Upper lobe of left lung (tissue), 6 donors: ENCODE measurements at places on chromosomes 1 and 21. TPM values are rescaled to one million over a fixed set of nuclear protein-coding genes. Genes with fewer than 3 reads are reported as not detected.

DNA sequence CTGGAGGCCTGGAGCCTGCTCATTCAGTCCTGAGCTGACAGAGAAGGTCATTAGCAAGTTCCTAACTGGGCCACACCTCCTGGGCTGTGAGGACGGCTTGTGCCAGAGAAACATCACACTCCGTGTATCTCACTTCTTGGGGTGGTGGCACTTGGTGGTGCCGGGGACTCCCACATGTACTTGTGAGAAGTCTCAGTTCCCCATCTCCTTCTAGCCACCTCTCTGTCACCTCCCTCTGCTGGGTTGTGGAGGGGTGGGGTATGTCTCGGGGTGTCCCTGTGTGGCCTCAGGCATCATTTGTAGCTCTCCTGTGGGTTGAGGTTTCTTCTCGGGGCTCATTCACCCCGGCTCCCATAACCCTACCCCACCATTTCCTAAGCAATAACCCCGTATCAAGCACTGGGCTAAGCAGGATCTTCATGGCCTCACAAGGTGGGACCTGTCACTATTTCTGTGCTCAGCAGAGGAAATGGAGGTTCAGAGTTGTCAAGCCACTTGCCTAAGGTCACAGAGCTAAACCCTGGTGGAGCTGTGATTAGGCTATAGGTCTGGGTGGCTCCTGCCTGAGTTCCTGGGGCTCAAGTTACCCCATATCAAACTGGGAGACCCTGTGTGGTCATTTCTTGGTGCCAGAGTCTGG, 62.5 kb downstream of the UBIAD1 start:
- H3K27me3 ChIP-seq: no peaks in the 10 kb centered on the region
- H3K36me3 ChIP-seq: no peaks in the 10 kb centered on the region
- H3K27ac ChIP-seq: no peak overlapping the region
- no peaks in the 10 kb centered on the region for H3K4me1 ChIP-seq
- H3K4me3 ChIP-seq: no peak overlapping the region

- H3K27me3 ChIP-seq: no peaks in the 10 kb centered on the region
- no peak overlapping the region for H3K27ac ChIP-seq
- H3K36me3 ChIP-seq: no peaks in the 10 kb centered on the region
Measured at GRCh38 chr1:30489737-30490389, 233.5 kb downstream of the MATN1 start.

- peaks cover 77% of the 10 kb centered on the region for H3K4me1 ChIP-seq
- H3K36me3 ChIP-seq: peaks cover 16% of the 10 kb centered on the region
- H3K27me3 ChIP-seq: no peaks in the 10 kb centered on the region
- peak overlapping the region; percentile 95 for H3K27ac ChIP-seq
- H3K4me3 ChIP-seq: no peak overlapping the region
Measured at GRCh38 chr1:156128308-156128653, 13.8 kb downstream of the LMNA start.

DNA sequence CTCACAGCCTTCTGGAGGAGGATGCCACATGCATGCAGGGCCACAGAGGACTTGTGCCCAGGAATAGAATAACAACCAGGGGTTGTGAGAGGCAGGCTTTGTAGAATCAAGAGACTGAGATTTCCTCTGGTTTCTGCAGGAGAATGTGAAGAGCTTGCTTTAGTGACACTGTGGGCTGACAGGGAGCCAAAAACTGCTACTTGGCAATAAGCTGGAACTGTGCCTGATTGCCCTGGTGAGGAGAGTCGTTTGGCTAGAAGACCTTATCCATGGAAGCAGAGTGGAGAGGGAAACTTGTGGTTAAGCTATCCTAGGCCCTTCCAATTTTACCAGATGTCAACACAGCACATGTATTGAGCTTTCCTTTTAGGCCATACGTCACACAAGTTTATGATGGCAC, 902.1 kb downstream of the MRPL39 start:
- no peak for DNase-seq
- no peak overlapping the region for H3K27ac ChIP-seq
- H3K4me3 ChIP-seq: no peak overlapping the region
- H3K27me3 ChIP-seq: no peaks in the 10 kb centered on the region
- no peaks in the 10 kb centered on the region for H3K4me1 ChIP-seq

DNA sequence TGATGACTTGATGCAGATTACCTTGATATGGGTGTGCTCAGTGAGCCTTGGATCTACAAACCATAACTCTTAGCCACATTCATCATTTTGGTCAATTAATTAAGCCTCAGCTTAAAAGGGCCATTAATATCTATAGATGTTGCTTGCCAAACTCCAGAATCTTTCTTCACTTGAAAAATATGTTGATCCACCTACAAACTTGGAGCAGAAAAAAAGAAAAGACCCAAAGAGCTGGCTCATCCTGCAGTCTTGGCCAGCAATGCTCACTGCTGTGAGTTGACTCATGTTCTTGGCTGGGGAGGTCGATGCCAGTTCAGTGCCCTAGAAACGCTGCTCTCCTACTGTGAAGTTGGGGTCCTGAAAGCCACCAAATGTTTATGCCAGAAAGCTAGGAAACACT, 75.4 kb downstream of the DPT start:
- H3K27ac ChIP-seq: no peak overlapping the region
- no peak for DNase-seq
- H3K36me3 ChIP-seq: no peaks in the 10 kb centered on the region
- H3K27me3 ChIP-seq: no peaks in the 10 kb centered on the region

DNA sequence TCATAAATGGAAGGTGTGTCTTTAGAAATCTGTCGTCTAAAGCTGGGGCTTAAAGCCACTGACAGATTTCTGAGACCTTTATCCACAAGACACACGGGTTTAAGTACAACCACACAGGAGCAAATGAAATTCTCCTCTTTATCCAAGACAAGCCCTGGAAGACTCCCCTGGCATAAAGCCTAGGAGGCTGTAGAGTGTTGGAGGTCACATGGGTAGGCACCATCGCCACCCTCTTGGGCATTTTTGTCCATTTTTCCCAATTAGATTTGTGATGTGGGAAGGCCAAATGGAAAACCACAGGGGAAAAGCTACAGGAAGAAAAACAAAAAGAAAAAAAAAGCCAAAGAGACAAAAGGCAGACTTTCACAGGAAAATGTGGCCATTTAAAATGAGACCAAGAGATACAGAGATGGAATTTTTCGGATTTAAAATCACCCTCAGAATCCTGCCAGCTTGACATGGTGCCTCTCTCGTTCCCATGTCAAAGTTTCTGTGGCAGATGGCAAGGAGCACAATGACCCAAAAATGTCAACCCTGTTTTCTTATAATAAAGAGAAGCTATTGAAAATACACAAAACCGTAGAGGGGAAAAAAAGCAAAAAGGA, 91.9 kb downstream of the PLD5 start:
- H3K36me3 ChIP-seq: no peaks in the 10 kb centered on the region
- H3K4me3 ChIP-seq: no peak overlapping the region
- DNase-seq: no peak
- no peaks in the 10 kb centered on the region for H3K27me3 ChIP-seq

GRCh38 chr21:27077501-27077900, 110.6 kb upstream of the ADAMTS5 start:
- no peaks in the 10 kb centered on the region for H3K36me3 ChIP-seq
- H3K27me3 ChIP-seq: no peaks in the 10 kb centered on the region
- H3K4me3 ChIP-seq: no peak overlapping the region
- DNase-seq: no peak

- H3K36me3 ChIP-seq: no peaks in the 10 kb centered on the region
- H3K27ac ChIP-seq: no peak overlapping the region
- H3K4me3 ChIP-seq: no peak overlapping the region
- H3K27me3 ChIP-seq: no peaks in the 10 kb centered on the region
- no peak for DNase-seq
Measured at GRCh38 chr21:44356160-44356559, 2.7 kb downstream of the TRPM2 start.

- peak overlapping the region; percentile 61 for H3K27ac ChIP-seq
- H3K36me3 ChIP-seq: no peaks in the 10 kb centered on the region
Measured at GRCh38 chr1:2045468-2046173, 4.6 kb upstream of the PRKCZ start.

- H3K4me1 ChIP-seq: no peaks in the 10 kb centered on the region
- H3K27ac ChIP-seq: no peak overlapping the region
- H3K27me3 ChIP-seq: no peaks in the 10 kb centered on the region
- DNase-seq: no peak
- no peaks in the 10 kb centered on the region for H3K36me3 ChIP-seq
Measured at GRCh38 chr1:168742994-168743650, 14.1 kb upstream of the DPT start.

GRCh38 chr1:78549891-78550290, 59.1 kb downstream of the PTGFR start:
- H3K27ac ChIP-seq: no peak overlapping the region
- H3K4me1 ChIP-seq: no peaks in the 10 kb centered on the region
- H3K4me3 ChIP-seq: no peak overlapping the region
- no peaks in the 10 kb centered on the region for H3K27me3 ChIP-seq
- H3K36me3 ChIP-seq: no peaks in the 10 kb centered on the region
- DNase-seq: no peak

DNA sequence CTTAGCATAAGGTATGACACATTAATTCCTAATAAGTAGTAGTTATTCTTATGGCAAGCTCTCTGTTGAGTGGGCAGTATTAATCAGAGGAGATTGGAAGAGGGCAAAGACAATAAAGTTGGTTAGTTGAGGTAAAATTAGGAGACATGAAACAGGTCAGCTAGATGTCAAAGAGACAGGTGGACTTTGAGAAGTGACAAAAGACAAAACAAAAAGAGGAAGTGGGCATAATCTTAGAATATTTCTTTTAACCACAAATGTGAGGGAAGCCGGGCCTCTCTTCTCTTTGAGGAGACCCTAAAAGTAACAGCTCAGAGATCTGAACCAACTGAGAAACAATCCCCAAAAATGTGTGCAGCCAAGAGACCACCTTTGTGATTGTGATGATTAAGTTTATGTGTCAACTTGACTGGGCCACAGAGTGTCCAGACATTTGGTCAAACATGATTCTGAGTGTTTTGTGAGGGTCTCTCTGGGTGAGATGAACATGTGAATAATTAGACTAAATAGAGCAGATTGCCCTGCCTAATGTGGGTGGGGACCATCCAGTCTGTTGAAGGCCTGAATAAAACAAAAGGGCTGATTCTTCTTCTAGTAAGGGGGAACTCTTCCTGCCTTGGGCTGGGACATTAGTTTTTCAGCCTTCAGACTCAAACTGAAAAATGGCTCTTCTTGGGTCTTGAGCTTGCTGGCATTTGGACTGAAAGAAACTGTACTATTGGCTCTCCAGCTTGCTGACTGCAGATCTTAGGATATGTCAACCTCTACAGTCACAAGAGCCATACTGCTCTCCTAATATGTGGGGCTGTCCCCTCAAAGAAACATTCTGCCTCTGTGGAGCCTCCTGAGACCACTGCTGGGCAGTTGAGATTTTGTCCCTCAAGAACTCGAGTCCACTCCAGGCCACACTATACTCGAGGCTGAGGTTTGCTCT, 40.0 kb downstream of the FCRL5 start:
- no peak for DNase-seq
- no peaks in the 10 kb centered on the region for H3K27me3 ChIP-seq
- H3K4me3 ChIP-seq: no peak overlapping the region
- no peaks in the 10 kb centered on the region for H3K4me1 ChIP-seq
- H3K36me3 ChIP-seq: no peaks in the 10 kb centered on the region

GRCh38 chr1:11281518-11282331, 8.7 kb downstream of the UBIAD1 start:
- peak overlapping the region; percentile 20 for H3K27ac ChIP-seq
- peaks cover 22% of the 10 kb centered on the region for H3K4me1 ChIP-seq
- H3K27me3 ChIP-seq: no peaks in the 10 kb centered on the region
- peak; percentile 62 for DNase-seq
- H3K36me3 ChIP-seq: peaks cover 12% of the 10 kb centered on the region

DNA sequence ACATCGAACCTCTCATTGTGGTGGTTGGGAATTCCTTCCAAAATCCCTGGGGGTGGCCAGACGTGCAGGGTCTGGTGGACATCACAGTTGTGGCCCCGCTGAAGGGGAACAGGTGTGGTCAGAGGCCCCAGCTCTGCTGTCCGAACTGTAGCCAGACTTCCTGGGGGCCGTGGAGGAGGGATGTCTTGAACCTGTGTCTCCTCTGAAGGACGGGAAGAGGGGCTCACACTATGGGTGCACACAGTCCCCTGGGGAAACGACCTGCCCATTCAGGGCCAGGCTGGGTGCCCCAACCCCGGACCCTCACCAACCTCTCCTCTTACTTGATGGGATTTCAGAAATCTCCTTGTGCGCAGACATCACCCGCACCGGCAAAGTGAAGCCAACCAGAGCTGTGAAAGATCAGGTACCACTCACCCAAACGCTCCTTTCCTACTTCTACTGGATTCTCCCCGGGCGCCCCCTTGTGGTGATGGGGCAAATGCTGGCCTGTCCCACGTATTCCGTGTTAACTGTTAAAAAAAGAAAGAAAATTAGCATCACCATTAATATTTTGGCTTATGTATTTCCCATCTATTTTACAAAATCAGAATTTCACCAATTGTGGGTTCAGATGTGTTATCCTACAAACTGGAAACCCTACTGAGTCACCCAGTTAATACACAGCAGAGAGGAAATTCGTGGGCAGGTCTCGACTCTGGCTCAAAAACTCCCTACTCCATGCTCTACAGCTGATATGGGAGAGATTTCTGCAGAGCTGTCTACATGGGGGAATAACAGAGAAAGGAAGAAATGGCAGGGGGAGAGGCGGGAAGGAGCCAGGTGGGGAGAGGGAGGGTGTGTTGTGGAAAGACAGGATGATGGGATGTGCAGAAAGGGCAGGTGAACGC, 28.1 kb downstream of the PADI4 start:
- DNase-seq: peak; percentile 50
- no peaks in the 10 kb centered on the region for H3K4me1 ChIP-seq
- H3K36me3 ChIP-seq: no peaks in the 10 kb centered on the region
- no peak overlapping the region for H3K4me3 ChIP-seq

DNA sequence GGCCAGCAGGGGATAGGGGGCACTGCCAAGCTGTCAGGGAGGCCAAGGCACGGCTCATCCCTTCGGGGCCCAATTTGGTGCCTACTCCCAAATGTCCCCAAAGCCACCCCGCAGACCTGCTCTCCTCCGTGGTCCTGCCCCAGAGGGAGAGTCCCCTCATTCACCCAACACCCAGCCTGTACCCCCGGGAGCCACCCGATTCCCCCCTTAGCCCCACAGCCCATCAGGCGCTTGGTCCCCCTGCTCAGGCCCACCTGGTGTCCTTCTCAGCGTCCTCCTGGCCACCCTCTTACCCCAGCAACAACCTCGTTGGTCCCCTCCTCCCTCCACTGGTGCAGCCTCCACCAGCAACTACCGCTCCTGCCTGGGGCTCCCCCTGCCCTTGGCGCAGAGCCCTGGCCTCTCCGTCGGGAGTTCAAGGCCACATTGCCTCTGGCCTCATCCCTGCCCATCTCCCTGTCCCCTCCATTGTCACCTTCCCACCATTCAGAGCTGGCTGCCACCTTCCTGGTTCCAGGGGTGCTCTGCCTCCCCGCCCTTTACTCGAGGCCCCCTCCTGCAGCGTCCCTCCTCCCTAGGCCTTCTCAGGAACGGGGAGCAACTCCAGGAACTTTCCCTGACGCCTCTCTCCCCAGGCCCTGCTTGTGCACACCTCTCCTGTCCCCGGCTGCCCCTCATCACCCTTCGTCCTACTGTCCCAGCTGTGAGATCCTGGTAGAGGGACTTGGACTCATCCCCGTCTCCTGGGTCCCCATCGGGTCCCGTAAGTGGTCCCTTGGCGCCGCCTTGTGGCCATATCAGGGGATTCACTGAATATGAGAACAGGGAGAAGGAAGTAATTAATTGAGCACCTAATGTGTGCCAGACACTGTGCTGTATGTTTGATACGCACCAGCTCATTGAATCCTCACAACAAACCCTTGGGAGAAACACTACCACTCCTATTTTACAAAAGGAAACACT, 73.9 kb downstream of the RAP1GAP start:
- H3K36me3 ChIP-seq: no peaks in the 10 kb centered on the region
- no peak overlapping the region for H3K4me3 ChIP-seq
- DNase-seq: peak; percentile 74
- H3K27ac ChIP-seq: no peak overlapping the region
- H3K4me1 ChIP-seq: peaks cover 6% of the 10 kb centered on the region
- H3K27me3 ChIP-seq: no peaks in the 10 kb centered on the region

BLACAT1 gene
- 0.40 TPM for total RNA-seq

ANKRD35 gene
- total RNA-seq: 1.3 TPM

SPRR1B gene
- total RNA-seq: not detected

ATP1A4 gene
- total RNA-seq: not detected

SNRNP40 gene
- total RNA-seq: 50.2 TPM

PRMT2 gene
- total RNA-seq: 121 TPM
